ENCODE measurements at places on chromosomes 2 and 18. TPM values are rescaled to one million over a fixed set of nuclear protein-coding genes. Genes with fewer than 3 reads are reported as not detected.

DNA sequence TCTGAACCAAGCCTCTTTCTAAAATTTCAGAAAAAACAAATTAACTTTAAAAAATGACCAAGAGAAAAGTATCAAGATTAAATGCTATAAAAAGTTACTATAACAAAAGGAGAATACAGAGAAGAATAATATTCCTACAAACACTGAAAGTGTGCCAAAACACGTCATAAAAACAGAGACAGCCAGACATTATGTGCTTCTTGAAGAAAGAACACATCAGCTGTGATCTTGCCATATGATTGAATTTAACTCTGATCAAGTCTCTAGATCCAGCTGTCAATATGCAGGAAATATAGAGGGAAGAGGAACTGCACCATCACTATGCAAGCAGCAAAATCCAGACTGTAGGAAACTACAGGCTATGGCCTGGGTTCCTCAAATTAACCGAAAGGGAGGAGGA, 33.7 kb upstream of the COL5A2 start:
- H3K27ac ChIP-seq: no peak overlapping the region
- no peaks in the 10 kb centered on the region for H3K36me3 ChIP-seq
- DNase-seq: no peak
- H3K4me3 ChIP-seq: no peak overlapping the region
- H3K4me1 ChIP-seq: no peaks in the 10 kb centered on the region
- H3K27me3 ChIP-seq: no peaks in the 10 kb centered on the region

STK17B gene
- 73.3 TPM for total RNA-seq

DNA sequence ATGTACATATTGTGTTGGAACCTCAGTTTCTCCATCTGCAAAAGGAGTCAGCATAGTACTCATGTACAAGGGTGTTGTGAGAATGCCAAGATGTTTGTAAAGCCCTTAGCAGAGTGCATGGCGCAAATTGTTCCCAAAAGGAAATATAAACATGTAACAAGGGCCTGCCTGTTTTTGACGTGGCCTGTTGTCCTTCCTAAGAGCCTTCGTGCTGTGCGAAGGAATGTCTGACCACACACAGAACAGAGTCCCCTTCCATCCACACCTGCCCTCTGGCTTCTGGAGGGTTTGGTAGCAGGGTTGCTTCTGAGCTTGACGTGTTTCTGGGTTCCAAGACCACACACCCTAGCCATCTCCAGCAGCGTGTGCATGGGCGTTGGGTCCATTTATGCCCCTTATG, 34.9 kb downstream of the CABLES1 start:
- H3K4me1 ChIP-seq: no peaks in the 10 kb centered on the region
- DNase-seq: no peak
- peaks cover 8% of the 10 kb centered on the region for H3K36me3 ChIP-seq
- H3K4me3 ChIP-seq: no peak overlapping the region
- H3K27ac ChIP-seq: no peak overlapping the region

TUBA4B gene
- not detected for total RNA-seq

- H3K36me3 ChIP-seq: no peaks in the 10 kb centered on the region
- peak; percentile 21 for DNase-seq
- H3K27ac ChIP-seq: no peak overlapping the region
- no peak overlapping the region for H3K4me3 ChIP-seq
- H3K4me1 ChIP-seq: no peaks in the 10 kb centered on the region
Observed at GRCh38 chr18:36075862-36076587, 8.7 kb upstream of the RPRD1A start.

DNA sequence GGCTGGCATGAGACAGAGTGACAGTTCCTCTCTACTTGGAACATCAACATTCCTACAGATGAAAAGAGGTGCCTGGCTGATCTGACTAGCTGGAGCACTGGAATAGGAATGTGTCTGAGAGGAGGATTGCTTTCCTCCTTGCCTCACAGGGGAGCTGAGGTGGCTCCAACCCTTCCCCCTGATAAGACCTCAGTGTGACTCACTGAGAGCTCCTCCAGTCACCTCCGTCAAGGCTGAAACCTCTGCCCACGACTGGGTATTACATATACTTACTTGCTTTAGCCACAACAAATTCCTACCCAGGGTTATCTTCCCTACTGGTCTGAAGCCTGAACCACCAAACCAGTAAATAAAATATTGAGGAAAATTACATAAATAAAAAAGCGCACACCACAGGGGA, 342.7 kb upstream of the REG3G start:
- H3K27ac ChIP-seq: no peak overlapping the region
- no peaks in the 10 kb centered on the region for H3K36me3 ChIP-seq
- H3K4me1 ChIP-seq: no peaks in the 10 kb centered on the region
- H3K27me3 ChIP-seq: no peaks in the 10 kb centered on the region
- H3K4me3 ChIP-seq: no peak overlapping the region

IL18R1 gene
- 10.4 TPM for total RNA-seq

C2orf78 gene
- 0.51 TPM for total RNA-seq

GRCh38 chr2:105080461-105080860, 42.6 kb downstream of the MRPS9 start:
- 0 out of 2 replicates have a peak, but pooled peaks cover 4% of the 10 kb centered on the region for H3K36me3 ChIP-seq
- no peak overlapping the region for H3K4me3 ChIP-seq
- no peaks in the 10 kb centered on the region for H3K27me3 ChIP-seq

GRCh38 chr18:40346146-40346545, 1608.9 kb upstream of the PIK3C3 start:
- H3K27me3 ChIP-seq: no peaks in the 10 kb centered on the region
- no peak overlapping the region for H3K27ac ChIP-seq
- no peaks in the 10 kb centered on the region for H3K36me3 ChIP-seq
- no peak for DNase-seq
- no peak overlapping the region for H3K4me3 ChIP-seq

GRCh38 chr2:42030200-42030759, 17.5 kb upstream of the PKDCC start:
- no peak overlapping the region for H3K27ac ChIP-seq
- no peak for DNase-seq
- H3K4me3 ChIP-seq: no peak overlapping the region
- H3K4me1 ChIP-seq: peaks cover 40% of the 10 kb centered on the region
- no peaks in the 10 kb centered on the region for H3K27me3 ChIP-seq

- no peaks in the 10 kb centered on the region for H3K4me1 ChIP-seq
- H3K4me3 ChIP-seq: no peak overlapping the region
- H3K36me3 ChIP-seq: no peaks in the 10 kb centered on the region
- no peak overlapping the region for H3K27ac ChIP-seq
- H3K27me3 ChIP-seq: no peaks in the 10 kb centered on the region
Observed at GRCh38 chr2:180328795-180329422, 321.8 kb upstream of the CWC22 start.

SOWAHC gene
- total RNA-seq: 2.0 TPM

GRCh38 chr2:48991415-48992131, 162.7 kb downstream of the FSHR start:
- no peak for DNase-seq
- H3K4me1 ChIP-seq: peaks cover 22% of the 10 kb centered on the region
- no peak overlapping the region for H3K4me3 ChIP-seq

CPO gene
- total RNA-seq: not detected

DNA sequence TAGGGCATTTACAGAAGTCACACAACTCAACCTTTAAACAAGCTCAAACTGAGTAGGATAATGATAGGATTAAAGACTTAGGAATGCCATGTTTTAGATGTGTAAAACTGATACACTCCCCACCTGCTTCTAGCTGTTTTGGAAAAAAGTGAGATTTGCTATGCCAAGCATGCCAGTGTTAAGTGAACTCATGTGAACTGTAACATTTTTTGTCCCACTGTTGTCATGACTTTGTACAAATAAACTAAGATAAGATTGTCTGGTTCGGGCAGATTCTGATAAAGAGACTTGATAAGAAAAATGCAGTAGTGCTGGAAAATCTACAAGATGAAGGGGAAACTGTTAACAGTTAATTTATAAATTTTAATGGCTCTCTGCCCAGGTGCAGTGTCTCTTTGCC, 66.5 kb downstream of the GLS start:
- H3K4me3 ChIP-seq: no peak overlapping the region
- H3K4me1 ChIP-seq: peaks cover 8% of the 10 kb centered on the region
- no peak overlapping the region for H3K27ac ChIP-seq
- no peaks in the 10 kb centered on the region for H3K36me3 ChIP-seq
- no peaks in the 10 kb centered on the region for H3K27me3 ChIP-seq

DNA sequence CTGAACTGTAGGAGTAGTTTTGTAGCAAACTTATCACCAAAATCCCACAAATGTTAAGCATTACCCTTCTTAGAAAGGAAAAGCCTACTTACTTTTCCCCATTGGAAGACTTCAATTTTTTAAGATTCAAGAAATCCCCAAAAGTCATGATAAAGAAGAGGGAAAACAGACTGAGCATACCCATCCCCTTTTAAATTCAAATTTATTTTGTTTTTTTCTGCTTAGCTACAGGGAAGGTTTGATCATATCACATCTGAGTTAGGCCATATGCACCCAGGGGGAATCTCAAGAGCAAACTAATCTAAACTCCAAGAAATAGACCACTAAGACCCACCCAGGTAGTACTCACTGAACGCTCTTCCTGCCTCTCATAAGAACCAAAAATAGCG, 174.6 kb downstream of the TGIF1 start:
- no peak for DNase-seq
- H3K36me3 ChIP-seq: no peaks in the 10 kb centered on the region
- H3K27me3 ChIP-seq: no peaks in the 10 kb centered on the region
- no peaks in the 10 kb centered on the region for H3K4me1 ChIP-seq
- H3K27ac ChIP-seq: no peak overlapping the region

SATB2 gene
- 0.10 TPM for total RNA-seq

DYNAP gene
- total RNA-seq: not detected

DNA sequence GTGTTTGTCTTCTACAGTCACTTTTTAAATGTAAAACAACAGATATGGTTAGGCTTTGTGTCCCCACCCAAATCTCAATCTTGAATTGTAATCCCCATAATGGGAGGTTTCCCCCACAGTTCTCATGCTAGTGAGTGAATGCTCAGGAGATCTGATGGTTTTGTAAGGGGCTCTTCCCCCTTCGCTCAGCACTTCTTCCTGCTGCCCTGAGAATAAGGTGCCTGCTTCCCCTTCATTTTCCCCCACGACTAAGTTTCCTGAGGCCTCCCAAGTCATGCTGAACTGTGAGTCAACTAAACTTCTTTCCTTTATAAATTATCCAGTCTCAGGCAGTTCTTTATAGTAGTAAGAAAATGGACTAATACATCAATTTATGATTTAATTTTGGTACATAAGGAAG, 118.0 kb upstream of the SNTG2 start:
- no peak overlapping the region for H3K4me3 ChIP-seq
- no peak for DNase-seq
- H3K4me1 ChIP-seq: no peaks in the 10 kb centered on the region
- H3K27ac ChIP-seq: no peak overlapping the region
- no peaks in the 10 kb centered on the region for H3K27me3 ChIP-seq

DNA sequence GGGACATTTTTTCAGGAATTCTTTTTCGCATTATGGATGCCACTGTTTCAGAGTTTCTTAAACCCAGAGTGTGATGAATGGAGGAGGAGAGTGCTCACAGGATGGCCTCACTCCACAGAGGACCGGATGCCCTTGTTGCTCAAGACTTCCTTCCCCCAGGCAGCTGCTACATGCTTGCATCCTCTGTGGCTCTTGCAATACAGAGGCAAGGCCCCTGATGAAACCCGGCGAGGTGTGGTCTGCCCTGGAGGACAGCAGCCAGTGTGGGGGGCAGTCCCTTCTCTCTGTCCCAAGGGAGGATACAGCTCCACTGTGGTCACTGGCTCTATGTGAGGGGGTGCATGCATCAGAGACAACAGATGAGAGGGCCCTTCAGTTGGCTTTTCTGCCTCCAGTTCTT, 109.6 kb downstream of the SH3RF3 start:
- no peaks in the 10 kb centered on the region for H3K27me3 ChIP-seq
- no peaks in the 10 kb centered on the region for H3K36me3 ChIP-seq
- H3K4me1 ChIP-seq: peaks cover 11% of the 10 kb centered on the region

GRCh38 chr2:12070581-12070980, 324.1 kb downstream of the LPIN1 start:
- H3K4me3 ChIP-seq: no peak overlapping the region
- H3K36me3 ChIP-seq: no peaks in the 10 kb centered on the region
- no peak overlapping the region for H3K27ac ChIP-seq
- H3K4me1 ChIP-seq: peaks cover 28% of the 10 kb centered on the region

DNA sequence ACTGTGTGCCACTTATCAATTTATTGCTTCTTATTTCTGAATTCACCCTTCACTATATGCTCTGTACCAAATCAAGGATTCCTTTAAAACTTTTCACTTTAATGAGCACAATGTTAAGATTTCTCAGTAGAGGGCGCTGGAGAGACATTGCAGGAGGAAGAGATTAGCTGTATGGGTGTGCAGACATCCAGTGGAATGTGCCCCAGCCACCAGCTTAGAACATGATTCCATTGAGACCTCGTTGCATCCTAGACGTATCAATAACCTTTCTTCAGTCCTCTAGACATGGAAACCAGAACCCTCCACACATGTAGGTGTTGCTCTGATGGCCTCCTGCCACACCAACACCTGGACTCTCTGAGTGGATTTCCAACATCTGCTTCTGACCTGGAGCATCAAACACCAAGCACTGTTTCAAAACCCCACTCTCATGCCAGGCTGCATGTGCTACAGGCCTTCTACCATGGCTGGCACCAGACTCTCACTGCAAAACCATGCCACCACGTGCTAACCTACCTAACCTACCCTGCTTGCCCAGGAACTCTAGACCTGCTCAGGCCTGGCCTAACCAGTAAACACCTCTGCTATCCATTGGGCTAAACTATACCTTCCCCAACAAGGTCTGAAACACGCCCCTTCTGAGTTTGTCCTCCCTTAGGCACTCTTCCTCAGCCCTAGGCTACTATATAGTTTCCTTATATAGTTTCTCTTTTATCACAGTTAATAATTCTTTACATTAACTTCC, 633.2 kb upstream of the PKDCC start:
- no peaks in the 10 kb centered on the region for H3K36me3 ChIP-seq
- DNase-seq: peak; percentile 5
- H3K4me1 ChIP-seq: no peaks in the 10 kb centered on the region

- DNase-seq: no peak
- no peak overlapping the region for H3K27ac ChIP-seq
- H3K4me3 ChIP-seq: no peak overlapping the region
- H3K4me1 ChIP-seq: no peaks in the 10 kb centered on the region
Observed at GRCh38 chr18:60176259-60176658, 196.3 kb downstream of the MC4R start.

SERPINB4 gene
- total RNA-seq: not detected

- no peak overlapping the region for H3K27ac ChIP-seq
- no peak for DNase-seq
- peaks cover under 1% of the 10 kb centered on the region for H3K27me3 ChIP-seq
- no peak overlapping the region for H3K4me3 ChIP-seq
- no peaks in the 10 kb centered on the region for H3K36me3 ChIP-seq
Observed at GRCh38 chr2:102841107-102841840, 79.4 kb downstream of the TMEM182 start.

DNA sequence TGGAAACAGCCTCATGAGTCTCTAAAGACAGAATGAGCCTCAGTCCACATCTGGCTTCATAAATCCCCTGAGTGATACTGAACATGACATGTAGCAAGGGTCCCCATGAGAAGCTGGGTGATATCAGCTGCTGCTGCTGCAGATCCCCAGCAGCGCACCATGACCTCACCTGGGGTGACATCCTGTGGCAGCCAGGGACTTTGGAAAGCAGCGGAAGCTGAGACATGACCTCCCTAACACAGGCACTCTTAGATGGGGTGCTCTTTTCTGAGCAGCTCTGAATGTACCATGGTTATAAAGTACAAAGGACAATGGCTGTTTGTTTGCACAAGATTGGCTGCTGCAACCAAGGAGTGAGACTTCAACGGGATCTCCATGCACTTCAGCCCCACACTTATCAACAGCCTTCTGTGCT, 74.7 kb upstream of the TMEM200C start:
- H3K4me3 ChIP-seq: no peak overlapping the region
- no peak overlapping the region for H3K27ac ChIP-seq
- H3K36me3 ChIP-seq: no peaks in the 10 kb centered on the region
- no peak for DNase-seq
- H3K27me3 ChIP-seq: no peaks in the 10 kb centered on the region

- no peaks in the 10 kb centered on the region for H3K36me3 ChIP-seq
- H3K27ac ChIP-seq: no peak overlapping the region
- H3K27me3 ChIP-seq: no peaks in the 10 kb centered on the region
- no peak overlapping the region for H3K4me3 ChIP-seq
Observed at GRCh38 chr2:105502625-105503334, 103.9 kb upstream of the FHL2 start.

All from GM12878 (cell line).